ENCODE measurements at places on chromosomes 6 and 20.
A peak's percentile ranks its signal among the peaks of the same experiment; 100 is the strongest.

GRCh38 chr6:94367316-94367715, 948.0 kb upstream of the EPHA7 start:
- no peak for DNase-seq

DNA sequence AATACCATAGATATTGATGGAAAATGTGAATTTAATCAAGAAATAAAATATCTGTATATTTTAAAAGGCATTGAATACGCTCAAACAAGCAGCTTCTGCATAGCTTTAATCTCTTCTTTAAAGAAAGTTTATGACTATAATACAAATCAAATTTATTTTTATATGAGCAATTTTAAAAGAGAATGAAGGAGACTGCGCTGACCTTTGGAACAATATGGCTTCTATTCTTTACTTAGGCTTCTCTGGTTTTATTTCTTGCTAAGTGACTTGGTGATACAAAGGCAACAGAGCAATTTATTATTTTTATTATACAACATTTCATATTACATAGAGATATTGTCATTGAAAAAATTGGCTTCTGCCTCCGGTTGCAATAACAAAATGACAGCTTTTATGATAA, 776.7 kb downstream of the TBC1D32 start:
- no peak for DNase-seq

GRCh38 chr6:56244528-56245253, 2.7 kb downstream of the COL21A1 start:
- DNase-seq, result no peak

- no peak for DNase-seq
Measured at GRCh38 chr6:161138543-161139303, 135.1 kb downstream of the AGPAT4 start.

- no peak for DNase-seq
Measured at GRCh38 chr6:104771258-104771832, 88.4 kb downstream of the HACE1 start.

GRCh38 chr20:8547035-8547650, 415.1 kb downstream of the PLCB1 start:
- no peak for DNase-seq

- DNase-seq, result no peak
Measured at GRCh38 chr20:63536997-63537524, at the start of gene PTK6. TSS of gene PTK6 (minus strand) at chr20:63537376. CDS start at chr20:63537314, 62 bp downstream.

GRCh38 chr6:144334150-144334708, 49.1 kb downstream of the UTRN start:
- DNase-seq, result no peak

DNA sequence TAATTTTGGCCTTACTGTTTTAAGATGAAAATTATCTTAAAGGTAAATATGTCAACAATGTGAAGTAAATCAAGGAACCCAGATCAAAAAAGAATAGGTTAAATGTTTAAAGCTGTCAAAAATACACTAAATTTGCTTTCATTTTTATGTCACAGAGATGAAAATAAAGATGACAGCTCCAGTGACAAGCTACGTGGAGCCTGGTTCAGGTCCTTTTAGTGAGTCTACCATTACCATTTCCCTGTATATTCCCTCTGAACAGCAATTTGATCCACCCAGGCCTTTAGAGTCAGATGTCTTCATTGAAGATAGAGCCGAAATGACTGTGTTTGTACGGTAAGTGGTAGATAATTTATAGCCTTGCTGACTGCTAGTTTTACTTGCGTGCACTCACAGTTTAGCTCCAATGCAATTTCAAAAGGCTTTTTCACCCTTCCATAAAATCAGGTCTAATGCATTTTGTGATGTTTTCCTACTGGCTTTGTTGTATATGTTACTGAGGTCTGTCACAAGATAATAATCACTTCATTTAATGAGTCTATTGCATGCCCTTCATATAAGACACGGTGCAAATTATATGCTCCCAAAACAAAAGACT, 1.9 kb downstream of the HEBP2 start:
- no peak for DNase-seq

DNA sequence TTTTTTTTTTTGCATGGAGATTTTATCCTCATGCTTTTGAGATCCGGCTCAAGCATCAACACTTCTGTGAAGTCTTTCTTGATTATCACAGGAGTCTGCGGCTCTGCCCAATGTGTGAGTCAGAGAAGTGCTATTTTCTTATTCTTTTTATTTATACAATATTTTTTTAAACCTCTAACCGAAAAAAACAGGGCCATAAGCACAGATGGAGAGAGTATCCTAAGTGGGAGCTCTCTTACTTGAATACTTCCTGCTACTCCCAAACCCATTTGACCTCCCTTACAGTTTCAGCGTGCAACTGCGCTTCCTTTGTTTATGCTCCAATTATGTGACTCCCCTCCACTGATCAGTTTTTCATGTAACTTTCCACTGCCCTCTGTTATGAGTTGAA, 8.7 kb upstream of the ATXN1 start:
- DNase-seq, result peak; percentile 70

DNA sequence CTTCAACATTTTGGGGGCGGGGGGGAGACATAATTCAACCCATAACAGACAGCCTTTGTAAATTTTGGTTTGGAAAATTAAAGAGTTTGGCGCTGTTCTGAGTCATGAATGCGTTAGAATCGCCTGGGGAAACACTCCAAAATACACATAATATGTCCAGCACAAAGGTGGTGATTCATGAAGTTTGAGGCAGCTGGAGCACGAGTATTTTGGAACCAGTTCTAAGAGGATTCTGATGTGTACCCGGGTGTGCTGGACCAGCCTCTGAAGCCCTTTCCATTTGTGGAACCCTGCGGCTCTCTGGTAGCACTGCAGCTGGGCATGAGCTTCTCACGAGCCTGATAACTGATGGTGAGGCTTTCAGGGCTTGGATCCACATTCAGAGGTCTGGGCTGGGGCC, 4.7 kb downstream of the GMPR start:
- DNase-seq, result no peak

- DNase-seq, result no peak
Measured at GRCh38 chr6:53437557-53438202, 88.9 kb upstream of the ELOVL5 start.

GRCh38 chr6:17884498-17885478, 102.6 kb downstream of the KIF13A start:
- no peak for DNase-seq

- no peak for DNase-seq
Measured at GRCh38 chr6:163964789-163965188, 550.3 kb downstream of the QKI start.

DNA sequence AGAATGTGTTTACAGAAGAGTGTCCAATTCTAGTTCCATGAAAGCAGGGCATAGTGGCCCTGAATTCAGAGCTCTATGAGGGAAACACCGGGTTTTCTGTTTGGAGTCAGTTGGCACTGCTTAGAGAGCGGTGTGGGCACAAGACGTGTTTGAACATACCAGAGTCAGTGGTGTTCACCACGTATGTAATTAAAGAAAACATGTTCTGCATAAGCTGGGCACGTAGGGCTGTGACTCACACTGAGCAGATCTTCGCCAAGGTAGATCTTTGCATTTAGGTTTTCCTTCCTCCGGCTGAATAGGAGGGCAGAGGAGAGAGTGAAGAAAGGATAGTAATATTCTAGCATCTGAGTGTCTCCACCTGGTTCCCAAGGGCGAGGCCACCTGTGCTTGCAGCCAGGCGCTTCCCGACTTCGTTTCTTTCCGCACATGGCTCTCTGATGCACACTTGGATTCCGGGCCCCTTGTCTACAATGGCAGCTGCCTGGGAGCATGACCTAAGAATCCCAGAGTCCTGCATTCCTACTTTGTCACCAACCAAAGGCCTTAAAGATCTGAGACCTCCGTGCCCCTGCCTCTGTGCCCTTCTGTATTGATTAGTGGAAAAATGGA, 136.2 kb downstream of the ERMARD start:
- no peak for DNase-seq

GRCh38 chr20:37711001-37711400, 17.2 kb downstream of the CTNNBL1 start:
- no peak for DNase-seq

DNA sequence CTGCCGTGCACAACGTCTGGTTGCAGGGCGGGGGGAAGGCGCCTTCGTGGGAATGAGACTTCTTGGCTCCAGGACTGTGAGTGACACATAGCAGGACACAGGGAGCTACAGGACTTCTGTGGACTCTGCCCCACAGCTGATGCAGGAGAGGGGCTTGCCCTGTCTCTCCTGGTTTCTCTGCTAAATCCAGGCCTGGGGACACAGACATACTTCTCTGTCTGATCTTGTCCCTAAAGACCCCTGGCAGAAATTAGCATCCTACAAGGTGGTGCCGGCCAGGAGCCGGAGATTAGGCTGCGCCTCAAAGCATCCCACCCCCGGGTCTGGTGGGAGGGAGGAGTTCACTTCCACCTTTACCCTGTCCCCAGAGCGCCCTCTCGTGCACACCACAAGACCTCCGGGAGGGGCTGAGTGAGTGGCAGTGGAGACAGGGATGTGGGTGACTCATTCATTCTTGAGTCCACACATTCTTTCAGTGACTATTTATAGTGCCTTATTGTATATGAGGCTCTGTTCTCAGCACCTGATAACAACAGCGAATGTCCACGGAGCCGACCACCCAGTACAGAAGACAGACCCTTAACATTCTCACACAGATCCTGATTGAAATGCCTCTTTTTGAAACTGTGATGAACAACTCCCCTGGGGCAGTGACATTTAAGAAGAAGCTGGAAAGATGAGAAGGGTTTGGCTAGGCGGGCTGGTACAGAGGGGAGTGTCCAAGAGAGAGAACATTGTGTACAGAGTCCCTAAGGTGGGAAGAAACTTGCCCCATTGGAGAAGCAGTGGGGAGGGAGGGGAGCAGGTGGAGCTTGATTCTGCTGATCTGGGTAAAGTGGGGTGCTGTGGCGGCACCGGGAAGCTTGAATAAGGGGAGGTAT, 39.0 kb downstream of the GMPR start:
- peak; percentile 80 for DNase-seq

- no peak for DNase-seq
Measured at GRCh38 chr20:54468082-54468481, 7.3 kb upstream of the DOK5 start.

DNA sequence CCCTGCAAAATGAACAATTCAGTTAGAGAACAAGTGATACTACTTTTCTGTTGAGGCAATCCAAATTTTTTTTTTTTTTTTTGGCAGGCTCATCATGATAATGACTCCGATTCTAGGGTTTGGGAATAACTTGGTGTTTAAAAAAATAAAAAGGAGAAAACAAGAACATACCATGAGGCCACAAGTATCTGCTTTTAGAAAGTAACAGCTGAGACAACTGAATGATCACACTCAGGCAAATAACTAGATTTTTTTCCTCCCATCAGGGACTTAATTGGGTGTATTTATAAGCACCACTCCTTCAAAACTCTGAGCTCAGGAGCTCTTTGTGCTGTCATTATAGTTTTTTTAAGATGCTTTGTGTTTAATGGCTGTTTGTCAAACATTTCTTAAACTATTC, 29.6 kb downstream of the PAK5 start:
- DNase-seq, result no peak

Measured in SW 1271 (cell line).